ENCODE measurements at places on chromosomes 5 and 9.
A peak's percentile ranks its signal among the peaks of the same experiment; 100 is the strongest.

DNA sequence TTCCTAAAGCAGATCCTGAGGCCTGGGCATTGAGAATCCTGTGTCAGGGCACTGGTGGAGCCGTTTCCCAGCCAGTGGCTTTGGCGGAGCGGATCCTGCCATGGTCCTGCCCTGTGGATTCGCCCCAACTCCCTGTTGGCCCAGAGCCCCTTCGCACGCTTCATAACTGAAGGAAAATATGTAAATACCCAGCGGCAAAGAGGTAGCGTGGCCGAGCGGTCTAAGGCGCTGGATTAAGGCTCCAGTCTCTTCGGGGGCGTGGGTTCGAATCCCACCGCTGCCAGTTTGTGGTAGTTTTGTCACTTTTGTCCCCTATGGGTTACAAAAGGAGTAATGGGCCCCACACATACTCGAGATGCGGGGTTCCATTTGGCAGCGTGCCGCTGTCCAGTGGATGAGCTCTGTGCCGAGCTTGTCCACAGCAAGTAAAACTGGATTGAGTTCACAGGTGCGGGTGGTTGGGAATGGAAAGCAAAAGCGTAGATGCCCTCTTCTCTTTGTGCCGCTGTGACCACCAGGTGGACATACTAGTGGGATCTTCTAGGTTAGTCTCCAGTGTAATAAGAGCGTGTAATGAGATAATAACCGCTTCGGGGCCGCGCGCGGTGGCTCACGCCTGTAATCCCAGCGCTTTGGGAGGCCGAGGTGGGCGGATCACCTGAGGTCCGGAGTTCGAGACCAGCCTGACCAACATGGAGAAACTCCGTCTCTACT lies 17.3 kb downstream of the TRIM7 start:
- DNase-seq: peak; percentile 55

- no peak for DNase-seq
These were observed 105.5 kb downstream of the STRBP start for GRCh38 chr9:123162791-123163345.

GRCh38 chr5:35345222-35345621 lies 114.9 kb upstream of the PRLR start:
- peak; percentile 5 for DNase-seq

DNA sequence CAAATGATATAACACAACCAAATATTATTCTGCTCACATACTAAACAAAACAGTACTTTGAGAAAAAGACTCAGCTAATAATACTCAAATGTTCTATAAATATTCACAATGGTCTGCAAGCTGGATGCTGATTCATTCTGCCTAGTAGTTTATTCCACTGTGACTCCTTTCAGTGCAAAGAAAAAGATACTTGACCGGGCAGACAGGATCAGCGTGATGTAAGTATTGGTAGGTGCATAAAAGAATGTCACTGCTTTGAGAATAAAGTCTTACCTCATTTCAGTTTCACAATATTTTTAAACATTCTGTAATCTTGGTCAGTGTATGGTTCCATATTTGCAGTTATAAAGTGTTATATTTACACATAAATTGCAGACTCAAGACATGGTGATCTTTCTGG lies 223.0 kb upstream of the NUDT12 start:
- no peak for DNase-seq

DNA sequence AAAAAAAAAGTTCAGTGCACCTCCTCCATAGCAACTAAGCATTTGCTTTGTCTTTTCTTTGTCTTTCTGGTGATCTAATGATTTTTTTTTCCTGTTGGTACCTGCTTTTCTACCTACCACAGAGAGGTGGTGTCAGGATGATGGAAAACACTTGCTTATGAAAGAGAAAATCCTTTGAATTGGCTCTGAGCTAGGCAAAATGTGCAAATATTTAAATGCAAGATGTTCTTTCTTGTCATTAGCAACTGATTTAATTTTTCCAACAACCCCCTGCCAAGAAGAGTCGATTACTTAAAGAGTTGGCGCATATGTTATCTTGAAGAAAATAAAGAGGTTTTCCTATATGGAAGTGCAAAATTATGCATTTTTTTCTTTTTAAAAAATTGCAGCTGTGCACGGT lies 37.7 kb downstream of the TNC start:
- no peak for DNase-seq

DNA sequence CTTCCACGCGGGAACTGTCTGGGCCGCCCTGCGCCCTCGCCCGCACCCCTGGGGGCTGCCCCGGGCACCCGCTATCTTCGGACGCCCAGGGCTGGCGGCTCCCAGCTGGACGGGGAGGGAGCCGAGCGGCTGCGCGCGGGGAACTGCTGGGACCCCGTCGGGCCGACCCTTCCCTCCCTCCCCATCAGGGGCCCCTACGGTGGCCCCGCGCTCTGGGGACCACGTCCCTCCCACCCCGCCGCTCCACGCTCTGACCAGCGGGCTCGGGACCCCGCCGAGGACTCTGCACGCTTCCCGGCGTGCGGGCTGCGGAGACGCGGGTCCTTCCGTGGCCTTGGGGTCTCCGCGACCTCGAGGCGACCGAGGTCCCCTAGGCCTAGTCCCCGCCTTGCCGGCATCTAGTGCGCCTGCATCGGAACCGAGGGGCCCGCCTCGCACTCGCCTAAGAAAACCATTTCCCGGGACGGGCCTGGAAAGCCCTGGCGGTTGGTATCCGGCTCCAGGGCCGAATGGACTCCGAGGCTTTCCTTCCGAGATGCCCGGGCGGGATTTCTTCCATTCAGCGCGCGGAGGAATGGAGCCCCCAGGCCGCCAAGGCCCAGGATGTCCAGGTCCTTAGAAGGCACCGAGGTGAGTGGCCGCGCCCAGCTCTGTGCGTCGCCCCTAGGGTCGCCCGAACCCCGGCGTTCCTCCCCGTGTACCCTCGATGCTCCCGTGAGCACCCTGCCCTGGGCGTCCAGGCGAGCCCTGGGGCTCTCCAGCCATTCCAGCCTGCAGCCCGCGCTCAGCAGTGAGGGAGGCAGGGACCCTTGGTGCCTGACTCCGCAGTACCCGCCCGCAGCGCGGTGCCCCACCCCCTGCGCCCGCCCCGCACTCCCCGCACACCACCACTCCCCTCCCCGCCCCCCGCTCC lies 705 bp upstream of the SLC6A3 start:
- DNase-seq: no peak

DNA sequence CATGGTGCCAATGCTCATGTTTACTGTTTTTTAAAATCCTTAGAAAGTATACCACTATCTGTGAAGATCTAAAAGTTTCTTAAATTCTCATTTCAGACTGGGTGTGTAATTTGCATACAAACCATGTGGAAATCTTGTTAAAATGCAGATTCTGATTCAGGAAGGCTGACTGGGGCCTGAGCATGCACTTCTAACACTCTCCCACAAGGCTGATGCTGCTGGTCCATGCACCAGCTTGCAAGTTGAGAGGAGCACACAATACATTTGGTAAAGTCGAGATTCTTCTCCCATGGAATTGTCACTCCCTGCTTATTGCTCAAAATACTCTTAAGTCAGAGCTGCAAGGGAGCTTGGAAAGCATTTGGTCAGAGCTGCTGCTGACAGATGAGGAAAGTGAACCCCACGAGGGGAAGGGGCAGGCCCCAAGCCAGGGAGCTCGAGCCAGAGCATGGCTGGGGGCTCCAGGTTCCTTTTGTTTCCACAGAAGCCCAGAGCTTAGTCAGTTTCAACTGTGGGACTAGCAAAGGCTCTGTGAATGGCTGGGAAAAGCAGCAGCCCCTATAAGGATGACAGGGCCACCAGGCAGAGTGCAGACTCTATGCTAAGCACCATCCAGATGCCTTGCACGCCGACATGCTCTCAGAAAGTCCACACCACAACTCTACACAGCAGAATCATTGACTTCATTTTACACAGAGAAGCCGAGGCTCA lies 93.5 kb upstream of the HAND1 start:
- DNase-seq: no peak

- DNase-seq: no peak
These were observed 530.5 kb downstream of the MTRR start for GRCh38 chr5:8399471-8399870.

DNA sequence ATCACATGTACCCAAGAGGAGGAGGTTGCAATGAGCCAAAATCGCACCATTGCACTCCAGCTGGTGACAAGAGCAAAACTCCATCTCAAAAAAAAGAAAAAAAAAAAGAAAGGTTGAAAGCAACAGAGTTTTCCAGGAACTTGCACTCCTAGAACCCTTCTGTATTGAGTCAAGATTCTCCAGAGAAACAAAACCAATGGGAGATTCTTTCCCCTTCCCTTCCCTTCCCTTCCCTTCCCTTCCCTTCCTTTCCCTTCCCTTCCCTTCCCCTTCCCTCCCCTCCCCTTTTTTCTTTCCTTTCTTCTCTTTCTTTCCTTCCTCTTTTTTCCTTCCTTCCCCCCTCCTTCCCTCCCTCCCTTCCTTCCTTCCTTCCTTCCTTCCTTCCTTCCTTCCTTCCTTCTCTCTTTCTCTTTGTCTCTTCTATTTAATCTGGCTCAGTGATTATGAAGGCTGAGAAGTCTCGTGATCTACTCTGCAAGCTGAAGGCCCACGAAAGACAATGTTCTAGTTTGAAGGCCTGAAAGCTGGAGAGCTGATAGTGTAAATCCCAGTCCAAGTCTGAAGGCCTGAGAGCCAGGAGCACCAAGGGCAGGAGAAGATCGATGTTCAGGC lies 59.6 kb upstream of the CNTLN start:
- no peak for DNase-seq

- DNase-seq: peak; percentile 90
These were observed 739 bp downstream of the CARD9 start for GRCh38 chr9:136372561-136373299.

DNA sequence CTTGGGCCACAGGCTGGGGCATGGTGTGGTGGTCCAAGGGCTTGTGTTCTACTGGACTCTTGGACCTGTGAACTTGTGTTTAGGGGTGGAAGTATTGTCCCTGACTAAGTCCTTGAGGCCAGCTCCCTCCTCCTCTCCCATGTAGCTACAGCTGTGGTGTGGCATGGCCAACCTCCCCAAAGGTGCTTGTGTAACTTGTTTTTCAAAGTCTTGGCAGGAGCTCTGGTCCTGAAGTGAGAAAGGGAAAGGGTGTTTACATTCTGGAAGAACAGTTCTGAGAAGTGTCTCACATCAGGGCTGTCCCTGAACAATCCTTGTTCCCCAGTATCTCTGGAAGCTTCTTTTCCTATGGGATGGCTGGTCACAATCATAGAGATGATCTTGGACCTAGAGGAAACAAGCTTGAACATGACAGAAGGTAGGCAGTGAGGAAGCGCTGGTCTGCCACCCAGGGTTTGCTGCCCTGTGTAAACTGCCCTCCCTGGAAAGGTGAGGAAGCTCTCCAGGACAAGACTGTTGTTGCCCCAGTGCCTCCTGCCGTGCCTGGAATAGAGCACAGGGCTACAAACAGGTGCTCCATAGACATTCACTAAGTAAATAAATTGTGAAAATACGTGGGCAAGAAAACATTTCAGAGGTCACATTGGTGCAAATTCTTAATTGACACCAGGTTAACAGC lies 64.6 kb upstream of the KLF9 start:
- DNase-seq: no peak

DNA sequence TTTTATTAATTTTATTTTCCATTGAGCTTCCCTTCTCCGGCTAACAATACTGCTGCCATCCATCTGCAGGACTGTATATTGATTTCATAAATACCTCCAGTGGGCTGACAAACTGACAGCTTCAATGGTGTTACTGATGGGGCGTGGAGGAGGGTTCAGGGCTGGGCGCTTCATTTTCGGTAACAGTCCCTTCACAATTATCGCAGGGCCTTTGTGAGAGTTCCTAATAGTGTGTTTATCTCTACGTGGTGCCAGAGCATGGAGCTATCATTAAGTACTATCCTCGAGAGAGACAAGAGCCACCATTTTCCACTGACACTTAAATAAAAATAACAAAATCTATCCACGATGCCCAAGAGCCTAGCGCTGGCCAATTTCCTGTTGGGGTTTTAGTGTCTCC lies 307.0 kb upstream of the PANK3 start:
- no peak for DNase-seq

DNA sequence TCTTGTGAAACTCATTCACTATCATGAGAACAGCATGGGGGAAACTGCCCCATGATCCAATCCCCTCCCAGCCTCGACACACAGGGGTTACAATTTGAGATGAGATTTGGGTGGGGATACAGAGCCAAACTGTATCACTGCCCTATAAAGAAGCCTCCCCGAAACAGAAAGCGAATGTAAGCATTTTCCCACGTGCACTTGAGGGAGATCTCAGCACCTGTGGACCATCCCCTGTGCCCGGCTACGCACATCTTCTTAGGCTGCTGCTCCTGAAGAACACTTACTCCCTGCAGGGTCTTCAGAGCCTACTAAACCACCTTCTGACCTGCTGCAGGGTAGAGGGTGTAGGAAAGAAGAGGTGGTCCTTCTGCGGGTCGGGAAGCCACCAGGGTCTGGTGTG lies 410.2 kb upstream of the IRX2 start:
- DNase-seq: no peak

DNA sequence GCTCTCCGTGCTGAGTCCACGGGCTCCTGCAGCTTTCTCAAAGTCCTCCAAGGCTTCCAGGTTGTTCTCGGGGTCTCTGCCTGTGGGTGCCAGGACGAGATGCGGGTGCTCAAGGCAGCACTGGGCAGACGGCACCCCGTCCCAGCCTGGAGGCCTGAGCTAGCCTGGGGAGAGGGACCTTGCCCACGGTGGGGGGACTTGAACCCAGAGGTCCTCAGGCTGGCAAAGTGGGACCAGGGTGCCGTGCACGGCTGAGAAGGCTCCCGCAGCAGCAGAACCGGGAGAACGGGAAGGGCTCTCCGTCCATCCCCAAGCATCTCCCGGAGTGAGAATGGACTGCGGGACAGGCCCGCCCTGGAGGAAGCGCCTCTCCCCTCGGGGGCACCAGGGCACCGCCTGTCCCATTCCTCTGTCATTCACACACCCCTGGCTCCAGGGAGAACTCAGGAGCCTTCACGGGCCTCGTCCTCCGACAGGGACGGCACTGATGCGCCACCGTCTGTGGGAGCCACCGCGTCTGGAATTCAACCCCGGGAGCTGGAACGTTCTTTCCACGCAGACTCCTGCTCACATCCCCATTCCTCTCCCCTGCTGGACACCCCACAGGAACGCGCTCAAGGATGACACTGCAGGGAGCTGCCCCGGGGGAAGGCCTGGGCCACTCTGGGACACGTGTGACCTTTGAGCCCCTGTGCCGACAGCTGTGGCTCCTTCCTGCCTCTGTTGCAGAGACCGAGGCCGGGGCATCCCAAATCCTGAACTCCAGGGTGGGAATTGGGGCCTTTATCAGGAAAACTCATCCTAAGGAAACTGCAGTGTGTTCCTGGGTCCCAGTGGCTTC lies 16.3 kb upstream of the OBP2B start:
- DNase-seq: no peak

GRCh38 chr9:70034271-70034711 lies 9.4 kb upstream of the MAMDC2 start:
- DNase-seq: no peak

DNA sequence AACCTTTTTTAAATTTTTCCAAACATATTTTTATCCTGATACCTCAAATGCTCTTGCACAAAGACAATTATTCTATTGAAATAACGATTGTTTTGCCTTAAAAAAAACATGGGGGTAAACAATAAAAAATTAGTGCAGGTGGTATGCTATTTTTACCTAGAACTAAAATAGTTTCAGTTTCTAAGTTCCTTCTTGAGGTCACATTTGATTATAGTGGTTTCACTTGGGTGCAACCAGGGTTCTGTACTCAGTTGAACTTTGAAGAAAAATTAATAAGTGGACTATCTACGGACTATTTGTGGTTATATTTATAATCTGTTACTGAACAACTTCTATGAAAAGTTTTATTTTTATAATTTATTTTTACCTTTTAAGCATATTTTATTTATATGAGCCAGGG lies 387.1 kb upstream of the IZUMO3 start:
- DNase-seq: no peak

- peak; percentile 49 for DNase-seq
These were observed 24.3 kb upstream of the PRRC1 start for GRCh38 chr5:127492854-127493738.

- no peak for DNase-seq
These were observed 4.5 kb upstream of the CDC42SE2 start for GRCh38 chr5:131259326-131259725.

- DNase-seq: no peak
These were observed 327.8 kb downstream of the FBXL7 start for GRCh38 chr5:15827741-15828140.
